ELR (cell line): ENCODE measurements at places on chromosomes 5 and 9.

GRCh38 chr9:125649315-125649714 is 57.7 kb downstream of the MAPKAP1 start:
- DNase-seq: peak; percentile 97

DNA sequence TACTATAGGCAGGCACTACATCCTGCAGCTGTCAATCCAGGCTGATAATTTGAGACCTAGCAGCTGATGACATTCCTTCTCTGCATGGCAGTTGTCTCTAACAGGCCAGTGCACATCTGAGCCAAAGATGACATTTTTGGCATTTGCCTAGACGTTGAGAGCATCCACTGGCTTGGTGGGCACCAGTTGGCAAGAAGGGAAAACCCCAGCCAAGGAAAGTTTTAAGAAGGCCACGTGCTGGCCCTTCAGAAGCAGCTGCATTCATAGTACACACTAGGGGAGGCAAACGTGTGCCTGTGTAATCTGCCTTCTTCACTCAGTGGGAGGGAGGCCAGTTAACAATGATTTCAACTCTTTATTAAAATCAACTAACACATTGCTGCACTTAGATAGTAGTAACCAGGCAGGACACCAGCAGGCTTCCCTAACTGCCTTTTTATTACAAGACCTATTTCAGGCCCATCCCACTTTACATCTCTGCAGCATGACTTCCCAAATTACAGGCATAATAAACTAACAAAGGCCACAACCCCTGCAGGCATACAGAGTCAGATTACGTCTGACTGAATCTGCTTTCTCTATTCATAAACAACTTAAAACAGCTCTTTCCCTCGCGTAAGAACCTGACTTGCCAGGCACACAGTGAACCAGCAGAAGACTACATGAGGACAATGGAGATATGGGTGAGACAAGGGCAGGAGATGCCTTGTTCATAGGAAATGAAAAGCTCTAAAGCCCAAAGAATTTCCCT is 576.3 kb downstream of the PDE4D start:
- peak; percentile 41 for DNase-seq

DNA sequence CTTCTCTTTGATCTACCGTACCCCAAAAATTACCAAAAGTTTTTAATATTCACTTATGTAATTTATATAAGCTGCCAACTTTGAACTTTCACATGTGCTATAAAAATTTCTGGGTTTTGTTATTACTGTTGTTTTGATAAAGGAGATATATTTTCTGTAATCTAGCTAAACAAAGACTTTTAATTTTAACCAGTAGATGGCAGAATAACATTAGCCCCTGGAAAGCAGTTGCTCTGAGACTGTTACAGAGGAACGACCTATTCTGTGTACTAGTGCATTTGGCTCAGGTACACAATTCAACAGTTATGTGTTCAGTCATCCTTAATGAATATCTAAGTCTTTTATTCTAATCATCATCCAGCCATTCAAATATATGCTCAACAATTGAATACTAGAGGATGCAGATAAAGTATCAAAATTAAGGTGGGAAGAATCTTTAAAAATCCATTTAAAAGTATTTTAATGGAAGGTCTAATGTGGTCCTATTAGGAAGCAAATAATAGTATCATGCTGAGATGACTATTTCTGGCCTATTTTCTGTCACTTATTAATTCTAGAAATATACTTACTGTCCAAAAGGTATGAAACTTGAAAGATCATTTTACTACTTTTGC is 8.6 kb downstream of the KLHL9 start:
- DNase-seq: peak; percentile 68

GRCh38 chr9:125361837-125362531 is 100.4 kb downstream of the GAPVD1 start:
- peak; percentile 43 for DNase-seq

DNA sequence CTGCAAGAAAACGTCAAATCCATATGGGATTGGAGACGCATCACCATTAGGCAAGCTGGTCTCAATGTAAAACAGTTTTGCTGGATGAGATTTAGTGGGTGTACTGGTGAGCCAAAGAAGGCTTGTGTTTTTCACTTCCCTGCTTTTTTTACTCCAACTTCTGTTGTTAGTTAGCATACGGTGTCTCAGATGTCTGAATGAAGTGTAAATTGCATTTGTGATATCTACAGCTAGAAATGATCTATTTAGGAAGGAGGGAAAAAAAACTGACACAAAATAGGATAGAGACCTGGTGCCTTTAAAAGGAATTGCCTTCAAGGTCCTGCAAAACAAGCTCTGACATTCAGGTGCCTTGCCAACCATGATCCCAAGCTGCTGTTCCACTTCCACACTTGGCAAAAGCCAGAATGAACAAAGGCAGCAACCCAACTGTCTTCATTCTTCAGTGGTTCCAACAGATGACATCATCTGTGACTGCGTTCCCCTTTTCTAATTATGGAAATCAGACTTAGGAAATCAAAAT is 104.2 kb upstream of the RAI14 start:
- DNase-seq: no peak

DNA sequence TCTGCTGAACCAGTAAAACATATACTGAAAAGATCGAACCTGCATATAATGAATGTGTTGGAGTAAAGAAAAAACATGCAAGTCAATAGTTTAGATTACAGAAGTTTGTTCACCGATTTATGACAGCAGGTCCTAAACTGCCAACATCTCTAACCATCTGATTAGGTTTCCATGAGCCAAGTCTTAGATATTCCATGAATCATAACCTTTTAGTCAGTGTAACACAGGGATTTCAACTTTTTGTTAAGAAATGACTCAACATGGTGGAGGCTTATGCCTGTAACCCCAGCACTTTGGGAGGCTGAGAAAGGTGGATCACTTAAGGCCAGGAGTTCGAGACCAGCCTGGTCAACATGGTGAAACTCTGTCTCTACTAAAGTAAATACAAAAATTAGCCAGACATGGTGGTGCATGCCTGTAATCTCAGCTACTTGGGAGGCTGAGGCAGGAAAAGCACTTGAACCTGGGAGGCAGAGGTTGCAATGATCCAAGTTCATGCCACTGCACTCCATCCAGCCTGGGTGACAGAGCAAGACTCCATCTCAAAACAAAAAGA is 38.7 kb downstream of the APC start:
- DNase-seq: peak; percentile 89

GRCh38 chr9:17135295-17136160 is 688 bp downstream of the CNTLN start:
- peak; percentile 69 for DNase-seq

GRCh38 chr5:66180282-66181155 is 36.4 kb downstream of the SREK1 start:
- no peak for DNase-seq

GRCh38 chr9:134213881-134214341 is 49.5 kb upstream of the RNU6ATAC start:
- DNase-seq: no peak

GRCh38 chr5:110753600-110753999 is 14.8 kb downstream of the SLC25A46 start:
- DNase-seq: no peak

DNA sequence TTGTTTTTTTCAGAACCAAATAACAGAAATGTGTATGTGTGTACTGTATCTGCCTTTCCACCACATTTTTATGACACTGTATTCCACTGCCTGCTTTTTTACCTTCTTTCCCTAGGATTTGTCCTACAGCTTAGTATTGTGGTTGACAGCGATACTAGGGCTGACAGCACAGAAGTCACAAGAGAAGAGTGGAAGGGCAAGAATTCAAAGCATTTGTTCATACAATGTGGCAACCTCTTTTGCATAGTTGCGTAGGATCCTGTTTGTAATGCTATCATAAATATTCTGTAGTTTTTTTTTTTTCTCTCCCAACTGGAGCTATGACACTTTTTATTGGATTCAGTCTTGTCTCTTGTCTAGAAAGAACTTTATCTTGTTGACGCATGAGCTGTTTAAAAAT is 5.6 kb upstream of the BNIP1 start:
- no peak for DNase-seq

DNA sequence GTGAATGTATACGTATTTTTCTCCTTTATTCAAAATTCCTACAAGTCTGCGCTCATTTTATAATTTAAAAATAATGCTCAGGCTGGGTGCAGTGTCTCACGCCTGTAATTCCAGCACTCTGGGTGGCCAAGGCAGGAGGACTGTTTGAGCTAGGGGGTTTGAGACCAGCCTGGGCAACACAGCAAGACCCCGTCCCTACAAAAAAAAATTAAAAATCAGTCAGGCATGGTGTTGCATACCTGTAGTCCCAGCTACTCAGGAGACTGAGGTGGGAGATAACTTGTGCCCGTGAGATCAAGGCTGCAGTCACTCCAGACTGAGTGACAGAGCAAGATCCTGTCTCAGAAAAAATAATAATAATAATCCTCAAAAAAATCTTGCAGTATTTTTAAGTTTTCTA is 7.8 kb downstream of the UIMC1 start:
- DNase-seq: no peak

GRCh38 chr9:126052791-126053190 is 273.8 kb upstream of the MVB12B start:
- no peak for DNase-seq

DNA sequence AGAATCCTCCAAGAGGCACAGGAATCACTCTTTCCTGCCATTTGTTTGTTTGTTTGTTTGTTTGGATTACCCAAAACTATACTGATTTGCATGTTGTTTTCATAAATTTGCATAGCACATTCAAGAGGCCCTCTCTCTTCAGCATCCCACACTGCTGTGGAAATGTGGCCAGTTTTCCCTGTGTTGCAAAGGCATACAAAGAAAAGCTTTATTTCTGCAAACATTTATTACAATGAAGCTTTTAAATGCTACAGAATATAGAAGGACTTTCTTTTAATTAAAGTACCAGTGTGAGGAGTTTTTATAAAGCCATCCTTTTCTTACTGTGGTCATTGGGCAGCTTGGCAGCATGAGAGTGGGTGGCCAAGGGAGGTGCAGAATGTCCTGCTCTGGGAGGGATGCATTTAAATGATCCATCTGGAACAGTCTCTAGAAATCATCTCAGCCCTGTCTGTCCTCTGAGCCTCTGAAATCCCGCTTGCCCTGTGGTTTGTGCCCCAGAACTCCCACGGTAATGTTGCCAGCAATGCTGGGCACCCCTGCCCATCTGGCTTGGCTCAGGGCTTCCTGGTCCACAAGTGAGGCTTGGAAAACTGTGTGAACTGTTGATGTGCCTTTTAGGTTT is 356.8 kb upstream of the KIF2A start:
- DNase-seq: no peak

DNA sequence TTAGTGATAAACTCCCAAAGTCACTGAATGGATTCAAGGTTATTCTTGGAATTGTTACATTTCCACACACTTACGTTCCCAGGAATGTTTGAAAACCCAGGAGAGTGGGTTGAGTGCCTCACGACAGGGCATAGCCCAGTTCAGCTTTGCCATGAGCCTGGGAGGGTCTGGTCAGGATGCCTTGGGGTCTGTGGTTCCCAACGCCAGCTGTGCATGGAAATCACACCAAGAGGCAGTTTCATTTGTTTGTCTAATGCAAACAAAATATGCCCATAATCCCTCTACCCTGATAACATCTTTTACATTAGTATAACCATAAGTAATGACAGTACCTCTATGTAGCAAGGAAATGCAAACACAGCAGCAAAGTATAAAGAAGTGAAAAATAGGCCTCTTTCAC is 25.3 kb upstream of the MSX2 start:
- DNase-seq: no peak

DNA sequence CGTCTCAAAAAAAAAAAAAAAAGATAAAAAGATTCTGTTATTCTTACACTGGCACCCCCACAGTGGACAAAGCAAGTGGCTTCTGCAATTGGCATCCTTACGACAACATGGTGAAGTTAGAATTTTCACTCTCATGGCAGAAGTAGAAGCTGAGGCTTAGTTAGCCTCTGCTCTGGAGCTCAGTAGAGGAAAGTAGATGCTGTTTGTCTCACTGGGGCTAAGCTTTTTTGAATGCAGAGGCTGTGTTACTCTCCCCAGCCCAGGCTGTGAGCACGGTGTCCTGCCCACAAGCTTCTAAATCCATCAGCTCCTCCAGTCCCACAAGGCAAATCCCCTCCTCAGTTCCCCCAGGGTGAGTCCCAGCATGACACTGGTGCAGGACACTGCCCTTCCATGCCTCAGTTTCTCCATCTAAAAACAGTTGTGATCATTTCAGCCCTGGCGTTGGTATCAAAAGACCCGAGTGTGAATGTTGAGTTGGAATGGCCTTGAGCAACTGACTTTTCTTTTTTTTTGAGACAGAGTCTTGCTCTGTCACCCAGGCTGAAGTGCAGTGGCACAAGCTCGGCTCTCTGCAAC is 22.6 kb upstream of the PHF19 start:
- no peak for DNase-seq

DNA sequence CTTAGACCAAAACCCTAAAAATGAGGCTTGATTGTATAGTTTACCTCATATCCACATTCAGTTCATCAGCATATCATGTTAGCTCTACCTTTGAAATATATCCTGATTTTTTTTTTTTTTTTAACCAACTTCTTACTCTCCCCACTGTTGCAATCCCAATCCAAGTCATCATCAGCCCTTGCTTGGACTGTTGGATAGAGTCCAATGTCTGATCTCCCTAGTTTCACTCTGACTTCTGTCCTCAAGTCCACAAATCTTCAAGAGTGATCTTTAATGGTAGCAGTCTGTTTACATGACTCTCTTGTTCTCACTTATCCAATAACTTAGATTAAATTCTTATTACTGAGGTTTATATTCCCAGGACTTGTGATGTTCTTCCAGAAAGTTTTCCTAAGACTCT is 30.8 kb downstream of the NAA35 start:
- no peak for DNase-seq

DNA sequence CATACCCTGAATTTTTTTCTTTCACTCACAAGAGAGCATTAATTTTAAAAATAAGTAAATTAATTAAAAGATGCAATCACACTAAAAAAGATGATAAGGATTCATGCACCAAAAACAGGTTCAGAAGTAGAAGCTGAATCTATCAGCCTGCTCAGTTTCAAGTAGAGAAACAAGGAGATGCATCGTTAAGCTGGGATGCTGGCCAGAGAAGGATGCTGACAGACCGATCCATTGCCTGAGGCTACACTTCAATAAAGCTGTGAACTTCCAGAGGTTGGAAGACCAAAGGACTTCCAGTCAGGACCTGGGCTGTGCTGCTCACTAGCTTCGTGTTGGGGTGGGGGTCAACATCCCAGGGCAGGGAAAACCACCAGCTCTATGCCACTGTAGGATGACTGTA is 457.7 kb downstream of the EFNA5 start:
- DNase-seq: peak; percentile 33

DNA sequence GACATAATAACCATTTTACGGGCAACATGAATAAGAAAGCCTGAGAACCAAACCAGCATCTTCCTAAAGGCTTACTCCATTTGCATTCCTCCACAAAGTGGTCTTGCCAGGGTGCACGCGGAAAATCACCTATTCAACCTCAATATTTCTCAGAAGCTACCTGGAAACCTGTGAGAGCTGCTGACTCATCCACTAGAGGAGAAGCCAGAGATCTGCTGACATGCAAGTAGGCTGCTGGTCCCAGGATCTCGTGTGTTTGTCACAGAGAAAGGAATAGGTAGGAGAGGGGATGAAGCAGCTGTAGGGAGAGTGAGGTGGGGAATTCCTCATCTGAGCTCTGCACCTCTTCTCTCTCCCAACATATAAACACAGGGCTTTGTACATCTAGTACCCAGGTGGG is 138.1 kb downstream of the ADAMTS12 start:
- DNase-seq: no peak
